ENCODE measurements at places on chromosomes 2 and 18.

GRCh38 chr2:54901224-54901986 is 148.8 kb downstream of the RTN4 start:
- DNase-seq = no peak

GRCh38 chr2:239836021-239836765 is 188.9 kb downstream of the NDUFA10 start:
- no peak for DNase-seq

DNA sequence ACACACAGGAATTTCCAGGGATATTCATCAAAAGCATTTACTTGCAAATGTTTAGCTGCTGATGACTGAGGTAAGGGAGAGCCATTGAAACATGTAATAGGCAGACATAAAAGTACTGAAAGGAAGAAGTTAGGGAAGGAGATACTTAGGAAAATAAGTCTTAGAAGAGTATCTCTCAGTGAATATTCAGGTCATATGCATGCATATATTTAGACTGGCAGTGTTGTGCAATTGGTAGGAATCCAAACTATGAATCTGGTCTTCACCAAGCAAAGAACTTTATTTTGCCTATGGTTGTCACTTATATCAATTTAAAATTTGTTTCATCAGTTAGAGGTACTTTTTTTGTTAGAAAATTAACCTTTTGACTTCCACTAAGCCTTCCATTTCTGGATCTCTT is 1490.7 kb downstream of the SUCLG1 start:
- no peak for DNase-seq

DNA sequence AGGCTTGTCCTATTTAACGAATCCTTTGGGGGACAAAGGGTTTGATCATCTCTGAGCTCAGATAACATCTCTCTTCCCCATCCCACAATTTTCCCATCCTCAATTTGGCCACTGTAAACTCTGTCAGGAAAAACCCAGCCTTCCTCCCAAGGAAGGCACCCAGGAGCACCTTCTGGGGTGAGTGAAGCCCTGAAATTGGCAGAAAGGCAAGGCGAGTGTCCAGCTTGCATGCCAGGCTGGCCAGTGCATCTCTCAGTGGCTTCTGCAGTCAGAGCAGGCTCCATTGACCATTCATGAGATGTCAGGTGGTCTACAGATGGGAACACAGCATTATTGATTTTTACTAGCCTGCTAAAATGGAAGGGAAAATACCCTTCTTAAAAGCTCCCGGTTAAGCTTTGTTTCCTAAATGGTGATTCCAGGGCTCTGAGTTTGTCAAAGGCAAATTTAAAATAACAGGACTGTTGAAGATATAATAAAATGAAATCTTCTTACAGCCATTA is 83.2 kb upstream of the BOD1L2 start:
- DNase-seq = no peak

DNA sequence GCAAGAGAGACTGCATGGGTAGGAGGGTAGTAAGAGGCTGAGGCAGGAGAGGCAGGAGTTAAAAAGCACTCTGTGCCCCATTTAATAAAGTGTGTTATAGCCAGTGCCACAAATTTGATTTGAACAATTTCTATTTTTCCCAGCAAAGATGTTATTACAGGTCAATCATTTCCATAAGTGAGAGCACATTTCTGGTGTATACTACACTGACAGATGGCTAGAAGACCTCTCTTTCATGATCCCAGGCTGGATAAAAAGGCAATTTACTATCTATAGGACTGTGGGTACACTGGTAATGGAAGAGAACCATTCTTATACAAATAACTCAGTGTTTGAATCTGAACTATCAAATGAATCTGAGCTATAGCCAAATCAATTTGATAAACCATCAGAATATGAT is 176.2 kb downstream of the FSHR start:
- no peak for DNase-seq

Measured in AG04449 (cell line).